ENCODE measurements at places on chromosomes 4 and X.

DNA sequence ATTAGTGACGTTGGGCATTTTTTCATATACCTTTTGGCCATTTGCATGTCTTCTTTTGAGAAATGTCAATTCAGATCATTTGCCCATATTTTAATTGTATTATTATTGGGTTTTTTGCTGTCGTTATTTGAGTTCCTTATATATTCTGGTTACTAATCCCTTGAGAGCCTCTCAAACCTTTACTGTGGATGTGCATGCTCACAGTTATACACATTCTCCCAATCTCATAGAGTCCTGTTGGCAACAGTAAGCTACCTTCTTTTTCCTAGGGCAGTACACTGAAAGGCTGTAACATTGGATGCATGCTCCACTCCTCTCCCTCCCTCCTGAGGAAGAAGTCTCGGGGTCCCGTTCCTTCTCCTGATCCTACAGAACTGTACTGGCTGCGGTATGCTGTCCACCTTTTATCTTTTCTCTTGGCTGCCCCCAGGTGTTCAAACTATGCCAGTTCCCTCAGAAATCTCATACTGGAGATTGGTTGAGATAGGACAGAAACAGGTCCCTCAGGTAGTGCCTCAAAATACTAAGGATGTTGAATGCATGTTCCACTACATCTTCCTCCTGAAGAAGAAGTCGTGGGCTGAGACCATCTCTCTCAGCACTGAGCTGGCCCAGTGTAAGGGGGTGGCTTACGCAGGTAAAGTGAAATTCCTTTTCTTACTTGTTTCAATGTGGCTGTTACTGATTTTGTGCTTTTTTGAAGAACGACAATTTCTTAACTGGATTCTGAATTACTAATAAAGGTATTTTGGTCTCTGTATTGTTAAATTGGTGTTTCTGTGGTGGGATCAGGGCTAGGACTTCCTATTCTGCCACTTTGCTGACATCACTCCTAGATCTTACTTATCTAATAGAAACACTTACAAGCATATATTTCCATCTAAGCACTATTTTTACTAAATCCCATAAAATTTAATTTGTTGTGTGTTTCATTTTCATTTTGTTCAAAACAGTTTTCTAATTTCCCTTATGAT lies 145.4 kb upstream of the HUWE1 start:
- peak; percentile 9 for DNase-seq

DNA sequence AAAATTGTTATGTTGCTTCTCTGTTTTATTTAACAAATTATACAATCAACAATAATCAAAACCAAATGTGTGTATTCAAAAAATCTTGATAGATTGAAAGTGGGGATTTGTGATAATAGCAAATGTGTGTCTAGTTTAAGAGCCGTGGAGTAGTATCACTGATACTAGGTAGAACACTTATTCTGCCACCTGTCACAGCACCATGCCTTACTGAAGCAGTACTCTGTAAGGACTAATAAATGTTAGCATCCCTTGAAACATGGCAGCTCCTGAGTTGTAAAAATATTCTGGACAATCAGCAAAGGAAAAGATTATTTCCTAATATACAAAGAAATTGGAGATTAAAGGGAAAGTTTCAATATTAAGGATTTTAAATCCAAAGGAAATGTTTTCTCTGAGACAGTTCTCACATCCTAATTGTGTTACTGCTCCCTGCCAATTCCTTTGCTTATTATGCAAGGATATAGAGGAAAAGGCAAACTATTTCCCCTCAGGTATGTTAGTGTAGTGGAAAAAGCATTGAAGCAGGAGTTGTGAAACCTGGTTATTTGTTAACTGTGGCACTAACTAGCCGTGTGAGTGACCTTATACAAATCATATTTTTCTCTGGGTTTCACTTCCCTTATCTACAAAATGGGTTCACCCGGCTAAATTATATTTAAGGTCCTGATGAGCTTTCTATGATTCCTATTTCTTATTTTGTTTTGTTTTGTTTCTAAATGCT lies 303.1 kb downstream of the ARHGAP24 start:
- no peak for DNase-seq

DNA sequence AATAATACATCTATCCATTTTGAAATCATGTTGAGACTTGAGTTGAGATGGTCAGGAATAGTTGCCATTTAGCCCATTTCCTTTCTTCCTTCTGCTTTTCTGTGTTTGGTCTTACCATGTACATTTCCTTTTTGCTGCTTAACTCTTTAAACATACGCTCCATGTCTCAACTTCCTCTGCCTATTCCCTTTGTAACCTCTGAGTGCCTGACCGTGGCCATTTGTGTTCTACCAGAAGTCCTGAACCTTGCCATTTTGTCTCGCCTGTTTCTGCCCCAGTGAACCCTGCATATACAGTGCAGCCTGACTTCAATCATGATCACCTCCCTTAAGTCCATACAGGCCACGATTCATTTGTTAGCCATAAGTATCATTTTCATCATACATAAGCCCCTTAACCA lies 169.0 kb downstream of the RAPGEF2 start:
- no peak for DNase-seq

- DNase-seq: no peak
These were observed 34.0 kb upstream of the AMOT start for GRCh38 chrX:112874614-112875013.

DNA sequence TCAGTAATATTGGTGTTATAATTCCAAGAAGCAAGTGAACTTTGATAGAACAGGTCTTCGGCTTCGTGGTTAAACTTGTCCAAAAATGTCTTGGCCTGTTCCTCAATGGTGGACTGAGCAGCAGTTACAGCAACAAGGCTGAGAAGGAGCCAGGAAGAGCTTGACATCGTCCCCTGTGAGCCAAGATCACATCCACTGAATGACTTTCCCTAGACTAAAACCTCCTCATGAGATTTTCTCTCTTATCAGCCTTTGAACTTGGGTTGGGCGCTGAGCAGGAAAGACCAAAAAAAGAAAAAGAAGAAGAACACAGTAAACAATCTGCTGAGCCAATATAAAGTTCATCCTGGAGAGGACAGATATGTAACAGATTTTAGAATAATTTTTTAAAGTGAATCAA lies at the start of gene ACE2:
Gene ACE2 (minus strand): TSS at position 216 of the 400 bp plus-strand sequence. CDS start 49 bp downstream, at position 167.
- DNase-seq: no peak

DNA sequence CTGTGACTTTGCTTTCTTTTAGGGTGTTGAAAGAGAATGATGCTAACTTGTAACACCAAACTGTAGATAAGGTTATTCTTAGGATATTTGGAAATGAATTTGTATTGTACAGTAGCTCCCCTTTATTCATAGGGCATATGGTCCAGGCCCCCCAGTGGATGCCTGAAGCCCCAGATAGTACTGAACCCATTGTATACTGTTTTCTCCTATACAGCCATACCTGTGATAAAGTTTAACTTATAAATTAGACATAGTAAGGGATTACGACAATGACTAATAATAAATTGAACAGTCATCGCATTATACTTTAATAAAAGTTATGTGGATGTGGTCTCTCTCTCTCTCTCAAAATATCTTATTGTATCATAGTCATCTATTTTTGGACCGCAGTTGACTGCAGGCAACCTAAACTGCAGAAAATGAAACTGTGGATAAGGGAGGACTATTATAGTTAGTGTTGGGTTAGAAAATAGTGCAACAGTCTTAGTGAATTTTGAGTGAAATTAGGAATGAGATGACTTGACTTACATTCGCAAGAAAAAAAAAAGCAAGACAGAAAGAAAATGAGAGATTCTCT lies 105.1 kb downstream of the CLDN22 start:
- DNase-seq: no peak

GRCh38 chr4:101050088-101050836 lies 297.1 kb downstream of the PPP3CA start:
- no peak for DNase-seq

All from NCI-H748 treated with DMSO at 0.1 percent for 48 hours (cell line).